ENCODE measurements at places on chromosomes 13 and 19.

- DNase-seq: no peak
Observed at GRCh38 chr19:4130744-4131438, 7.0 kb upstream of the MAP2K2 start.

- no peak for DNase-seq
Observed at GRCh38 chr19:13729859-13730258, 34.5 kb upstream of the MRI1 start.

DNA sequence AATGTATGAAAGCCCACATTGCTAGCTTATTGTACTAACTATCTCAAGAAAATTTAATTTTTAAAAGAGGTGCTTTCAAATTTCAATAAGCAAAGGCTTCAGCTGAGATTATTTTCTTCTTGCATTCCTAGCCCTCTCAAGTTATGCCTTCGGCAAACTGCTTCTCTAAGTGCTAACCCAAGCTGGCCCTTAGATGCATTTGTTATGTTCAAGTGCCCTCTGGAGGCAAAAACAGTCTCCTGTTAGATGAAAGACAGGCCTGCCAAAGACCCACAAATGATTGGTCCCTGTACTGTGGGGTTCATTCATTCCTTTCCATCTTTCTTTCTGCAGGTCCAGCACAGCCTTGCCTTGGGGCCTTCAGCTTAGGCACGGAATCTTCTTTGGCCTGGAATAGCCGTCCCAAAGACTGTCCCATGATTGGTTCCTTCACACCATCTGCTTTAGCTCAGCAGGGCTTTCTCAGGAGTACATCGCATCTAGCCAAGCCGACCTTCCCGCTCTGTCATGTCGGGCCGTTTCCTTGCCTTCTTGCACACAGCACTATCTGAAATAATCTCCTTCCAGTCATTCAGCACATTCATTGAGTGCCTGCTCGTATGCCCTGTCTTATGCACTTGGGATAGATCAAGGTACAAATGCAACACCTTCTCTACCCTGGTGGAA, 26.4 kb upstream of the TPTE2 start:
- DNase-seq: peak; percentile 20

- no peak for DNase-seq
Observed at GRCh38 chr19:43409415-43409814, 5.3 kb upstream of the TEX101 start.

GRCh38 chr19:57269515-57270250, 10.6 kb upstream of the ZNF460 start:
- no peak for DNase-seq

DNA sequence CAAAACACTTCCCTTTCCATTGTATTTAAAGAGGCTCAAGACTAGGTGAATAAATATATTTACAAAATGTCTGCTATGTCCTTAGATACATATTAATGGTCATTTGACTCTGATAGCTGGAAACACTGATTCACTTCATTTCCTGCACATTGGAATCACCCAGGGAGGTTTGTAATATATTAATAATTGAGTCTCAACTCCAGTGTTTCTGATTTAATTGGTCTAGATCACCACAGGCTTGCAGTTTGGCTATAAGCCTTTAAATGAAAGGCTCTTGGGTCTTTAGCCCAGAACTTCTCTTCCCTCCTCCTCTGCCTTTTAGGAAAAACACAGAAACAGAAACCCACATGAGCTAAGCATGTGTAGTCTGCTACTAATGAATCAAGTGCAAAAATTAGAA, 378.0 kb downstream of the TBC1D4 start:
- DNase-seq: no peak

GRCh38 chr13:62483774-62484173, 1068.1 kb upstream of the PCDH20 start:
- peak; percentile 93 for DNase-seq

DNA sequence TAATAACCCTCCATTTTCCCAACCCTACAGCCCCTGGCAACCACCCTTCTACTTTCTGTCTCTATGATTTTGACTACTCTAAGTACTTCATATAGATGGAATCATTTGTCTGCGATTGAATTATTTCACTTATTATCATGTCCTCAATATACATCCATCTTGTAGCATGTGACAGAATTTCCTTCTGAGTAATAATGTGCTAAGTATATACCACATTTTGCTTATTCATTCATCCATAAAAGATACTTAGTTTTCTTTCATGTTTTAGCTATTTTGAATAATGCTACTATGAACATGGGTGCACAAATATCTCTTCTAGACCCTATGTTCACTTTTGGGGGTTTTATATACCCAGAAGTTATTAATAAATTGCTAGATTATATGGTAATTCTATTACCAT, 17.4 kb upstream of the NDFIP2 start:
- no peak for DNase-seq

DNA sequence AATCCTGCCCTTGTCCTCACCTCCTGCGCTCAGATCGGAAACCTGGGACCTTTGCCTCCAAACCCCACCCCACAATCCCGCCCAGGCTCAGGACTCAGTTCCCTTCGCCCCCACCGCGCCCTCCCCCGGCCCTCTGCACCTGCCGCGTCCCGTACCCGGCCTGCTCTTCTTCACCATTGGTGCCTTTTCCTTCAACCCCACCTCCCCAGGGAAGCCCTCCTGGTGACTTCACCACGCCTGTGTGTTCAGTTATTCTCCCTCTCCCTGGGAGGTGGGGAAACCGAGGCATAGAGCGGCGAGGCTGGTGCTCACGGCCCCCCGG, 19.3 kb upstream of the TCF3 start:
- DNase-seq: no peak

DNA sequence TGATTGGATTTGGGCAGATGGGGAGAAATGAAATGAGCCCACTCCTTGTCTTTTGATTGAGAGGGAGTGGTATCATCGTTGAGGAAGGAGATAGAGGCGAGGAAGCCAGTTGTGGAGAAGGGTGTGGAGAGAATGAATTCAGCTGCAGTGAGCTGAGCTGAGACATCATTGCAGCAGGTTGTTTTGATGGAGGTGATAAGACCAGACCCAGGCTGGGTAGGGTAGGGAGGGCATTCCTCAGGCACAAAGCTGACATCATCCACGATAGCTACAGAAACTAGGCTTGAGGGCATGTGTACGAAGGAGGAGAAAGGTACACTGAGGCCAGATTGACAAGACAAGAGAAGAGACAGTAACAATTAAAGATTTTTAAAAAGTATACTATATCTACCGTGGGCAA, 1500.9 kb upstream of the SLC10A2 start:
- DNase-seq: peak; percentile 47

DNA sequence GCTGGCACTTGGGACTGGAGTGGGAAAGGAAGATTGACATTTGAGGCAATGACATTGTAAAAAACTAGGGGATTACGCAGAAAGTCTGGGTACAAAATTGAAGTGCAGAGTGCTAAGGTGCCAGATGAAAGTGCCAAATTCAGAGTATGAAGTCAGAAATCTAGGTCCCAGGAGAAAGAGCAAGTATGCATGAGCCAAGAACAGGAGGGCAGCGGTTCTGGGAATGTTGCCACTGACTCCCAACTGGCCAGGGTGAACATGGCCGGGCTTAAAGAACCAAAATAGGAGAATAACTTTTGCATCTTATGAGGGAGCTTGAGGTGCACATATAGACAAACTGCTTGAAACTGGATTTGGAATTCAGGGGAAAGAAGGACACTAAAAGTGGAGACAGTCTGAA, 495.8 kb upstream of the KLF12 start:
- no peak for DNase-seq

- peak; percentile 93 for DNase-seq
Observed at GRCh38 chr13:99980201-99980823, 1.3 kb upstream of the ZIC2 start.

- DNase-seq: no peak
Observed at GRCh38 chr13:43444081-43444480, 342.7 kb downstream of the ENOX1 start.

DNA sequence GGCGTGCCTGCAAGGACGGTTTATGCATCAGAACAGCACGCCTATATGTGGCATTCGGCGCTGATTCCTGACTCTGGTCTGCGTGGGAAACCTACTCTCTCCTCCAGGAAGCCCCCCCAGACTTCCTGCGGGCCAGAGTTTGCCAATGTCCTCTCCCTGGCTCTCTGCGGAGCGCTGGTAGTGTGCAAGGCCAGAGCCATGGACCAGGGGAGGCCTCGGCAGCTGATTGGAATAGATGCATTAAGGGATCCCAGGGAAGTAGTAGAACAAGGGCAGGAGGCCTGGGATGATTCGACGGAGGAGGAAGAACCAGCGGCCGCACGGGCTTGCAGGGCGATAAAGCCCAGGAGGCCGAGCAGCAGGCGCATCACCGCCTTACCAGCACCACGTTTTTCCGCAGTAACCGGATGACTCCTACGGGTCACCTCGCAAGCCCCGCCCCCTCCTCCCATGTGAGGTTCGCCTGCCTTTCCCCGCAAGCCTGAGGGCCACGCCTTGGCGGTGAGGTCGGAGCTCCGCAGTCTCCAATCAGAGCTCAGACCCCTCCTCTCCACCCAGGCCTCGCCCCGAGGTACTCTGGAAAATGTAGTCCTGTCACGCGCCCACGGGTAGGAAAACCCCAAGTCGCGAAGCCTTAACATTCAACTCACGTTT, 5.0 kb downstream of the CLEC11A start:
- DNase-seq: peak; percentile 97

GRCh38 chr19:42626181-42626580, 31.5 kb upstream of the CEACAM8 start:
- no peak for DNase-seq

- DNase-seq: peak; percentile 90
Observed at GRCh38 chr13:104571161-104571892, 1505.1 kb upstream of the SLC10A2 start.

GRCh38 chr13:25210842-25211569, 38.9 kb upstream of the AMER2 start:
- no peak for DNase-seq

DNA sequence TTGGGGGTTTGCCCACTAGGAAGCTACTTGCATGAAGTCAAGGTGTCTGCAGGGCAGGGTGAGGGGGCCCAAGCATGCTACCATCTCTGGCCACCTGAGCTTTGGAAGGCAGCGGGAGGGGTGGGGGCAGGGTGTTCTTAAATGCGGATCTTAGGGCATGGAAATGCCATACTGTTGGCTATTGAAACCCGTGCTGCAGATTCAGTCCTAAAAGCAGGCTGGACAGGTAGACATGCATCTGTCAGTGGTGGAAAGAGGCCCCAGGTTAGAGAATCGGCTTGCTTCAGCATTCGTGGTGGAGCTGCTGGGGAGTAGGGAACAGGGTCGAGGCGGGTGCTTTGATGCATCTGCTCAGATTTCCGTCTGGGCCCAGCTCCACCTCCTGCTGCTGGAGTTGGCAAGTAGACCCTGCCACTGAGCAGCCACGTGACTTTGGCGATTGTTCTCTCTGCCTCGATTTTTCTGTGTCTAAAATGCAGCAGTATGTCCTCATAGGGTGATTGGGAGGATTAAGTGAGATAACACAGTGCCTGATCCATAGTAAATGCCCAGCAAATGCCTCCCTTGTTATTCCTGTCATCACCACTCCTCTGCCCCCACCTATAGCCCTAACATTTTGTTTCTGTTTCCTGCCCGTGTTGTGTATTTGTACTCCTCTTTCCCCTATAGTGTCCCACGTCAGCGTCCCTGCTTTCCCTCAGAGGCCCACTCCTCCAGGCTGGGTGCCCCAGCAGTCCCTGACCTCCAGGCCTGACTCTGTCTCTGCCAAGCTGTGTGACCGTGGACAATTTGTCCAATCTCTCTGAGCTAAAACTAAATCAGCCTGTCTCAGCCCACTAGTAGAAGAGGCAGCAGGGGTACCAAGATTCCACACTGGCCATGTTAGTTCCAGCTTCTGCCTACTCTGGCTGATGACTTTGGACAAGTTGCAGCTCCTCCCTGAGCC, 5.8 kb downstream of the PPP1R37 start:
- DNase-seq: no peak

- no peak for DNase-seq
Observed at GRCh38 chr13:105763851-105764250, 771.6 kb downstream of the EFNB2 start.

GRCh38 chr13:23356368-23356767, 77.1 kb downstream of the SACS start:
- DNase-seq: no peak

- peak; percentile 84 for DNase-seq
Observed at GRCh38 chr13:44394658-44395057, 21.0 kb downstream of the SERP2 start.

DNA sequence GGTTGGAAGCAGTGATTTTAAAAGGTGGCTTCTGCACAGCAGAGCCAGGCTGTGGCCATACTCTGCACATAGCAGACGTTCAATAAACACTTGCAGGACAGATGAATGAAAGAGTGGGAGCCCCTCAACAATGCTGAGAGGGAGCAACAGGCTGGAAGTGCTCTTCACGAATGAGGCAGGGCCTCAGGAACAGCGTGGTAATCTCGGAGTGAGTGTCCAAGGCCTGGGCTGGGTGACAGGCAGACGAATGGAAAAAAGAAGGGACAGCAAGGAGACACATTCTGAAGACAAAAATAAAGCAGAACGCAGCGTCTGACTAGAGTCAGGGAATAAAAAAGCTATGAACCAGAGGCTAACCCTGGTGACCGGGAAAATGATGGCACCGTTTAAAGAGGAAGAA, 11.1 kb downstream of the GJA3 start:
- no peak for DNase-seq

- peak; percentile 99 for DNase-seq
Observed at GRCh38 chr19:45677351-45678230, 9.6 kb downstream of the GIPR start.

All from mesendoderm (in vitro differentiated cells).